Fibroblast of the aortic adventitia (primary cell): ENCODE measurements at places on chromosomes 5 and 9.

- DNase-seq: peak; percentile 43
Measured at GRCh38 chr5:68548959-68549676, 333.6 kb downstream of the PIK3R1 start.

DNA sequence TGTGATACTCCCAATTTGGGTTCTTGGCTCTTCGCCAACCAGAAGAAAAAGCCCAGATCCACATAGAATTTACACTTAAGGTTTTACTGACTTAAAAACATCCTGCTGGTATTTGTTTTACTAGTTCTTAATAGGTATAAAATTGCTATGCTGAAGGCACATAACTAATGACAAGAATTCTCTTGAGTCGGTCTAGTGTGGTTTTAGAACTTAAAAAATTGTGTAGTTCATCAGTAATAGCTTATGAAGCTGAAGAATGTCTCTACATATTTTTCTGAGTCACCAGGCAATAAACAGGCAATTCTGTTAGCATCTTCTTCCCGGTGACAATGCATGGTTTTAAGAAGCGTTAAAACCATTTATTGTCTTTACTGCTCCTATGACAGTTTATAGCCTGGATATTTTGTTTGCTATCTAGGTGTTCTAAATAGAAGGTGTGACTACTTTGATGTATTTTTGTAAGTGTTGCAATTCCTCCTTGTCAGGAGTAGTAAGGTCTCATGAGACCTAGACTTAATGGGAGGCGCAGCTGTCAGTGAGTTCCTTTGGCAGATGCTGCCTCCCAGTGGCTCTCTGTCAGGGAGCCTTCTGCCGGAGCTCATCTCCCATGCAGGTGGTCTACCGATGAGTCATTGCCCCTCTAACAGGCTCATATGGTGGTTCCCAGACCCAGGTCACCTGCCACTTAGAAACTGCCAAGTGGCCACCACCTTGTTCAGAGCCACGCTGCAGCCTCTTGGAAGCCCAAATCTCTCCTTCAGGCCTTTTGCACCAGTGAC, 173.8 kb downstream of the MAST4 start:
- peak; percentile 8 for DNase-seq

- no peak for DNase-seq
Measured at GRCh38 chr9:135090081-135090480, 2.6 kb downstream of the OLFM1 start.

- no peak for DNase-seq
Measured at GRCh38 chr5:54868511-54869483, 116.6 kb downstream of the ESM1 start.

- DNase-seq: no peak
Measured at GRCh38 chr5:14655146-14655741, 9.3 kb upstream of the OTULIN start.

DNA sequence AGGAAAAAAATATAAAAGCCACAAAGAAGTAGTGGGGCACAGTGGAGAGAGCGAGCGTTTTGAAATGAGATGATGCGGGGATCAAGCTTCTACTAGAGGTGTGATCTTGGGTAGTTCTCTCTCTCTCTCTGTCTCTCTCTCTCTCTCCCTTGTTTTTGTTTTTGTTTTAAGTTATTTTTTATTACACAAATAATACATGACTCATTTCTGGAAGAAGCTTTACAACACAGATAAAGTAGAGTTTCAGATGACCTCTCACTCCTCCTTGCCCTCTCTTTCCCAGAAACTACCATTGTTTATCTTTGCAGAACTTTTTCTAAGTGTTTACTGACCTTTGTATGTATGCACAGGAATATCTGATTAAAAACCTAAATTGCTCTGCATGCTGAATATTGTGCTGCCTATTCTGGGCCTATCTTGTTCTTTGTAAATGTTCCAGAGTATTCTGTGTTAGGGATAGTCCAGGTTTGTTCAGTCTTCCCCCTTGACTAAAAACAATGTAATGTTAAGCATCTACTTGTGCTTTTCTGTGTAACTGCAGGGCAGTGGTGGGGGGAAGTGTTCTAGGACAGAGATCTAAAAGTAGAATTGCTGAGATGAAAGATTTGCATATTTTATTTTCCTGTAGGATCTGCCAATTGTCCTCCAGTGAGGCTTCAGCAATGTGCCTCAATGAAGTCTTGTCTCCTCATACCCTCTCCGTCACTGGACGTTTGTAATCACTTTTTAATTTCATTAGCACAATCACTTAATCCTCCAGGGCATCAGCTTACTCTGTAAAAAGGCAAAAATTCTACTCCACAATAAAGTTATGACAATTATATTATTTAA, 52.0 kb downstream of the FYB1 start:
- DNase-seq: peak; percentile 14

DNA sequence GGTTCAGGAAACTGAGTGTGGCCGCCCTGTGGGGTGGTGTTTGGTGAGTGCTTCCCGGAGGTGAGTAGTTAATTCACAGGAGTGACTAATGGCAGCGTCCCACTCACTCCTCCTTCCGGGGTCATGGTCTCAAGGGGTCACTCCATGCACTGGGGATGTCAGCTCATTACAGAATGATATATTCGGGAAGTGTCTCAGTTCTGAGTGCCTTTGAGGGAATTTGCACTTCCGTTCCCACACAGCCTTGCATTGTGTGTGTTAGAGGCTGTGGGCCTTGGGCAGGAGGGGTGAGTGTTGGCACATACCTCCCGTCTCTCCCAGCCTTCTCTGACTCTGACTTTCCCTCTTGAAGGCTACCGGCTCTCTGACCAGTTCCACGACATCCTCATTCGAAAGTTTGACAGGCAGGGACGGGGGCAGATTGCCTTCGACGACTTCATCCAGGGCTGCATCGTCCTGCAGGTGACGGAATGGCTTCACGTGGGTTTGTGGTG, 10.5 kb upstream of the AHRR start:
- no peak for DNase-seq

DNA sequence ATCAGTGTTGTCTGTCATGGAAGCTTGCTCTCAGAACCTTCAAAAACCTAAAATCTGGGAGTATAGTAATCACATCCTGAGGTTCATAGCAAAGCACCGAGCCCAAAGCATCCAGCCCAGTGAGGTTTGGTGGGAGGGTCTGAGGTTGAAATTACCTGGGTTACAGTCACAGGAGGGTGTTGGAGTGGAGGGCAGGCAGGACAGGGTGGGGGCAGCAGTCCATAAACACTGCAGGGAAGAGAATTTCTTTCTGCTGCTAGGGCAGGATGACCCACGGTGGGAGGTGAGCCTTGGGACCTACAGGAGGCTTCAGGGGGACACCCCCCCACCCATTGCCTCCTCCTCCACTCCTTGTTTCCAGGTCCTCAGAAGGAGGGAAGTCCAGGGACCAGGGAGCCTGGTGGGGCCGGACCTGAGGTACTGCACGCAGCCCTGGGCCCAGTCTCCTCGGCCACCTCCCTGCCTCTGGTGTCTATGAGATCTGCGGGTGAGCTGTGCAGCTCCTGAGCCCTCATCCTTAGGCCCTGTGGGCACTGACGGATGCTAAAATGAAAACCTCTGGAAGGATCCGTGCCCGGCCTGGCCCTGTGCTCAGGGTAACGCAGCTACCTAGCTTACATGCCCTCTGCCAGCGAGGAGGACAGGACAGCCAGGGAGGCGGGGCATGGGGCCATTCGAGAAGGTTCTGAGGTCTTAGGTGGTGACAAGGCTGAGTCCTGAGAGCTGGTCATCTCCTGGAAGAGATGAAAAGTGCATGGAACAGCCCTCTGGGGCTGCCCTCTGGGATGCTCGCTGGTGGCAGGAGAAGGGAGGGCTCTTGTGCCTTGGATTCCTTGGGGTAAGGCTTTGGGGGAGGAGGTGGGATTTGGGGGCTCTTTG, 1.8 kb upstream of the ADCY2 start:
- DNase-seq: no peak

GRCh38 chr9:107594908-107595530, 105.5 kb upstream of the KLF4 start:
- DNase-seq: no peak

DNA sequence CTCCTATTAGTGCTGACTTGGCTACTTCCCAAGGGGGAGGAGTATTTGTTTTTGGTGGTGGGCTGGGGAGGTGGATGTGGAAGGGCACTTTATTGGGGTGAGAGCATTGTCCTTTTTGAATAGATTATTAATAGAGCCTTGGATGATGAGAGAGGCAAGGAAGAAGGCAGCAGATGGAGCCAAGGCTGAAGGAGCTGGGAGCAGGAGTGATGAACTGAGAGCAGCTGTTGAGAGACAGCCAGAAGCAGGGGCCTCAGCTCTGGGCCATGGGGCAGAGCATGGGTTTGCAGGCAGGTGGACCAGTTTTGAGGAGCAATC, 29.6 kb downstream of the RGS3 start:
- no peak for DNase-seq

GRCh38 chr5:60674251-60675069, 25.5 kb downstream of the DEPDC1B start:
- no peak for DNase-seq

DNA sequence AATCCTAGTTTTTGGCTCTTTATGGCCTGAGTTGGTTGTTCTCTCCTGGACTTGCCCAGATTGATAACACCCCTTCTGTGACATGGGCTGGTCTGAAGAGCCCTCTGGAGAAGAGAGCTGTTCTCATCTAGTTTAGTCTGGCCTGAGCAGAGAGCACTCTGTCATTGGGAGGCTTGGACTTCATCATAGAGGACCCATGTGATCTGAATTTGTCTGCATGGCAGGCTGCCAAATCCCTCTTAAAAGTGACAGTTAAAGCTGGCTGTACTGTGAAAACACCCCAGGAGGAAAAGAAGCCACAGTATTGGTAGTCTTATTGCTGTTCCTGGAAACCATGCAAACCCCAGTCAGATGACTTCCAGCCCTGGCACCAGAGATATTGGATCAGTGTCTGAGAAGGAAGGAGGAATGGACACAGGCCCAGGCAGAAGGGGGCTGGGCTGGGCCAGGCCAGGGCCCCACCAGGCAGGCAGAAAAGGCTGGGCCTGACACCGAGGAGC, 3.7 kb upstream of the WDR31 start:
- peak; percentile 96 for DNase-seq

DNA sequence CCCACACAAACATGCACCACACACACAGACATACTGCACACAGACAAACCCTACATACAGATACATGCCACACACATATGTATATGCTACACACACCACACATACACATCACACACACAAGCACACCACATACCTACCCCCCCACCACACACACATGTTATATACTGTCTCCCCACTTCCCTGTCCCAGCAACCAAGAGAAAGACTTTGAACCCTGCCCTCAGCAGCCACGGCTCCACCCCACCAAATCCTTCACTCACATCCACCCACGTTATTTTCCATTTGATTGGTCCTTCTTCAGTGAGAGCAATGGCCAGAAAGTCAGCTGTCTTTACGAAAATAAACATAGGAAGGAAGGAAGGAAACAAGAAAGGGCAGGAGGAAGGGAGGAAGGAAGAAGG, 479.8 kb downstream of the DIRAS2 start:
- no peak for DNase-seq
